ENCODE measurements at places on chromosomes 13 and 19.

DNA sequence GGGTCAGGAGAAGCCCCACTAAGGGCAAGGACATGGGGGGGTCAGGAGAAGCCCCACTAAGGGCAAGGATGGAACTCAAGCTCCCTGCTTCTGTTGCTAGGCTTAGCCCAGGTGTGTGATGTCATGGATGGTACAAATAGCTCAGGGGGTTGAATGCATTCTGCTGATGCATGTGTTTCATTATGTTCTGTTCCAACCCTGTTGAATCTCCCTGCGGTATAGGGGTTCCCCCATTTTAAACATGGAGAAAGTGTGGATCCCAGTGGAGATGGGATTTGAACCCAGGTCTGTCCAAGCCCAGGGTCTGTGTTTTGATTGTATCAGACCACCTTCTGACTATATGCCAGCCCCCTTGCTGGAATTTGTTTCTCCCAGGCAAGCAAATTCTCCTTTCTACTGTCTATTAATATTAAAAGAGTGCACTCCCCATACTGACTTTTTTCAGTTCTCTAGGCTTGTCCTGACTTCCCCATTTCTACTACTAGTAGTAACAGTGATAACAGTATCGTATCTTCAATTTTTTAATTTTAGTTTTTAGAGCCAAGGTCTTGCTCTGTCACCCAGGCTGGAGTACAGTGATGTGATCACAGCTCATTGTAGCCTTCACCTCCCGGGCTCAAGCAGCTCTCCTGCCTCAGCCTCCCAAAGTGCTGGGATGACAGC is 6.7 kb downstream of the ZNF865 start:
- DNase-seq = no peak

DNA sequence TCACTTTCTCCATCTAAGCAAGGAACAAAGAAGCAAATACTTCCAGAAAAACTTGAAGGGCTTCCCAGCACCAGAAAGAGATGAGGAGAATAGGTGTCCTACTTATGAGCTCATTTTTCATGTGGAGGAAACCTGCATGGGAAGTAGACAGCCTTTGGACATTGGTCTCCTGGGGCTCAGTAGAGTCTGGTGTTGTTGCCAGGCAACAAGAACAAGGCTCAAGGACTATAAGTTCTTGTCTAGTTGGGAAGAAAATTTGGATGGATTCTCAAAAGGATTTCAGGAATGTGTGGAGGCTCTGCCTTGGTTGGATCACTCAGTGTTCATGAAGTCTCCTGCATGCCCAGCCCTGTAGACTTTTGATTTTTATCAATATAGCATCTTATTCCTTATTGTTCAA is 84.5 kb downstream of the MBNL2 start:
- DNase-seq = no peak

DNA sequence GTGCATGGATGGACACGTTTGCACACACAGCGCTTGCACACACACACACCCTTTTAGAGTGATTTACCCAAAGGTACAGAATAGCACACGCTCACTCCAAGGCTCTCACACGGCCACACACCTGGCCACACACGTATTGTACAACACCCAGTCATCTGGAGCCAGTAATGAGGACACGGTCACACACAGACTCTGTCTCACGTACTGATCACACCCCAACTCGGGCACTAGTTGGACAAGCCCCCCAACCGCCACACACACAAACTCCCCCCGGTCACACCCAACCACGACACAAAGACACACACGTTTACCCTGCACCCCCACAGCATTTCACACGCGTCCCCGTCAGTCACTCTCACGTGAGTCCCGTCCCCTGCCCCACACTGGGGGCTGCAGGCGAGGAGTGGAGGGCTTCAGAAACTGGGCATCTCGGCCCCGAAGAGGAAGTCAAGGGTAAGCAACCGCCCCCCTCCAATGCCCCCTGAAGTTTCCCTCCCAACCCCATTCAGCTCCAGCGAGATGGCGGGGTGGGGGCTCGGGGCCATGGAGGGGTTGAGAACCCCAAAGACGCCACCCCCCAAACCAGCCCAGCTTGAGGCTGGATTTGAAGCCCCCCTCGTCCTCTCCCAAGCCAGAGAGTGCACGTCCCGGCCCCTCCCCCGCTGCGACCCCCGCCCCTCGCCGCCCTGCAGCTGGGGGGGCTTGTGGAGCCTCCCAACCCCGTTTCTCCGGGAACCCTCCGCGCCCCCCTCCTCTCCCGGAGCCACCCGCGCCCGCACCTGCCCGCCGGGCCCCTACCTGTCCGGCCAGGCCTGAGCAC is 599 bp downstream of the OLFM2 start:
- no peak for DNase-seq

GRCh38 chr13:85544756-85545155 is 254.5 kb downstream of the SLITRK6 start:
- DNase-seq = no peak

DNA sequence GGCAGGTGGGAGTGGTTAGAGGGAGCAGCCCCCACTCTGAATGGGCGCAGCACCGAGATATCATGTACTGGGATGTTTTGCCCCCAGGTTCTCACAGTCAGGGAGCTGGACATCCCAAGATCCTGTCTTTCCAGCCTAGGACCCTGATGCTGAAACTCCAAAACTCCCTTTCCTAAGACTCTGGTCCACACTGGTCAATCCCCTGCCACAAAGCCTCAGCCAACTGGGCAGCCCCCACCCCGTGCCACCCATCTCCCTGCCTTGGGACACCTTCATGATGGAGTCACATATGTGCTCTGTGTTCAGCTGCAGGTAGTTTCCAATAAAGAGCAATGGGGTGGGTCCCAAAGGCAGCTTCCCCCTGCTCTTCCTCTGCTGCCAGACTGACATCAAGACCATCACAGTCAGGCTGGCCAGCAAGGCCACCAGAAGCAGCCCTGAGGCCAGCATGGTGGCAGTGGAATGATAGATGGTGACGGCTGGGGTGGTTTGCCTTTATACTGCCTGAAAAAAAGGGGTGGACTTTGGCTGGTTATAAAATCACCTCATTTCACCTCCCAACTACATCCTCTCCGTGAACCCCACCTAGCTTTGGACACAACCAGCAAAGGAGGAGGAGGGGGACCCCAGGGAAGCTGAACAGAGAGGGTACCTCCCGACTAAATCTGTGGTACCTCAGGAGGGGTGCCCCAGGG is 36.3 kb downstream of the CYP2B6 start:
- no peak for DNase-seq

GRCh38 chr13:71583581-71583980 is 283.4 kb downstream of the DACH1 start:
- no peak for DNase-seq

DNA sequence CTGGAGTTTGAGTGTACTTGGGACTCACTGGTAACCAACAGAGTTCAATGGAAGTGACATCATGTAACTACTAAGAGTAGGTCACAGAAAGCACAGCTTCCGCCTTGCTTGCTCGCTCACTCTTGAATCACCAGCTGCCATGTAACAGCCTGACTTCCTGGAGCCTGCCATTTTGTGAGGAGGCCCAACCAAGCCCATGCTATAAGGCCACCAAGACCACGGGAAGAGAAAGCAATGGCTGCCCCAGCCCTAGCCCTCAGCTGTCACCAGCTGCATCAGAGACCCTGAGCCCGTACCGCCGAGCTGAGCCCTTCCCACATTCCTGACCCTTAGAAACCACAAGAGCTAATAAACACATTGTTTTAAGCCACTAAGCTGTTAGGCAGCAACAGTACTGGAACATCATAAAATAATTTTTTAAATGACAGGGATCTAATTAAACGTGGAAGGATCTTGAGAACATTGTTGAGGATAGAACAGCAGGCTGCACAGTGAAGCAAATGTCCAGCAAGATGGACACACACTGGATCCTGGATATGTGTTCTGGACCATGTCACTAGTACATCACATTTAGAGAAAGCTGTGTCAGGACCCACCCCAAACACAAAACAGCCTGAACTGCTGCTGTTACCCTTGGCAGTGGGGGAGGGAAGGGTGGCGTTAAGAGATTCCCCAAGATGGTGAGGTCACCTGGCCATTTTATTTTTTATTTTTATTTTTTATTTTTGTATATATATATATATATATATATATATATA is 21.7 kb upstream of the LDLR start:
- no peak for DNase-seq

- no peak for DNase-seq
Observed at GRCh38 chr13:96112936-96113335, 23.0 kb downstream of the HS6ST3 start.

DNA sequence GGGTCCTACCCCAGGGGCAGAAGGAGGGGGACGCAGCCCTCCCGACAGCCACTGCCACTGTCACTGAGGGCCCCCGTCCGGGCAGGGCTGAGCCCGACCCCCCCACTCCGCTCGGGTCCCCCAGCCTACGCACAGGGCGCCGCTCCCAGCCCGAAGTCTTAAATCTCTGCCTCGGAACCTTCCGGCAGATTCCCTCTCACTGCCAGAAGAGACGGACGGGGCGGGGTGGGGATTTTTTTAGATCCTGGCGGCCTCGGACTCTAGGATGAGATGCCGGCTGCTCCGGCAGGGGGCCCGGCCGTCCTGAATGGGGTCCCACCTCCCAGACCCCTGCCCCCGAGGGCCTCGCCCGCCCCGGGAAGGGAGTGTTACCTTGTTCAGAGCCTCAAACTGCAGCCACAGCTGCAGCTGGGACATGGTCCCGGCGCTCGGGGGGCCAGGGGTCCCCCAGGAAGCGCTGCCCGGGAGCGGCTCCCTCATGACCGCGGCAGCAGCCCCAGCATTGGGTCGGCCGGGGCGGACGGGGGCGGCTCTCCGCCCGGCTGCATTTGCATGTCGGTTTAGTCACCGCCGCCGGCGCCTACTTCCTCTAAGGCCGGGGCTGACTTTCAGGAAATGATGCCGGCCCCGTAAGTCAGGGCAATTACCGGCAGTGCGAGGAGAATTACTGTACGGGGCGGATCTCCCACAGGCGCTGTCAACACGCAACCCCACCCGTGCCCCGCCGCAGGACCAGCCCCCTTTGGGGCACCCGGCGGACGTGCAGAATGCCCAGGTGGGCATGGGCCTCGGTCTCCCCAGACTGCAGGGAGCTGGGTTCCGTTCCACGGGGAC is 28.1 kb downstream of the GPX4 start:
- no peak for DNase-seq

GRCh38 chr19:38801359-38802095 is 11.2 kb downstream of the LGALS4 start:
- DNase-seq = no peak

DNA sequence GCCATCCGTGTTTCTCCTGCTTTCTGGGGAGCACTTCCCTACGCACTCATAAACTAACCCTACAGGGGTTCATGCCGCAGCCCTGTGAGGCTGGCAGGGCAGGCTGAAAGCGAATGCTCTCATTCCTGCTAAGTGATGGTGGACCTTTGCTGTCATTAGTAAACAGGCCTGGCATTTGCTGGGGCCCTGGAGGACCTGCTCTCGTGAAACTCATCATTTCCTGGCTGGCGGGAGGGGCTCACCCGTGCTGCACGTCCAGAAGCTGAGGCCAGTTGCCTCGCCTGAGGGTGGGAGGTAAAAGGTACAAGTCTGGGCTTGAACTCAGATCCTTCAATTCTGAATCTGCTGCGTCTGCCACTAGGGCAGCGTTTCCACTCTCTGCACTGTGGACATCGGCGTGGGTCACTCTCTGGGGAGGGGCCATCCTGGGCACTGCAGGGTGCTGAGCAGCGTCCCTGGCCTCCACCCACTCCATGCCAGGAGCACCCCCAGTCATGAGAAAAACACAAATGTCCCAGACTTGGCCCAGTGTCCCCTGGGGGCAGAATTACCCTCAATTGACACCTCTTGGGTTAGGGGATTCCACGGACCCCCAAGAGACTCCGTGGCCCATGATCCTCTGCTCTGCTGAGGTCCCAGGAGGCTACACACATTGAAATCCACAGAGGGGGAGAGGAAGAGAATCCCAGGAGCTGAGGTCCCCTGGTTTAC is 7.0 kb downstream of the MOB3A start:
- no peak for DNase-seq
